ENCODE measurements at places on chromosomes 1 and 21.

DNA sequence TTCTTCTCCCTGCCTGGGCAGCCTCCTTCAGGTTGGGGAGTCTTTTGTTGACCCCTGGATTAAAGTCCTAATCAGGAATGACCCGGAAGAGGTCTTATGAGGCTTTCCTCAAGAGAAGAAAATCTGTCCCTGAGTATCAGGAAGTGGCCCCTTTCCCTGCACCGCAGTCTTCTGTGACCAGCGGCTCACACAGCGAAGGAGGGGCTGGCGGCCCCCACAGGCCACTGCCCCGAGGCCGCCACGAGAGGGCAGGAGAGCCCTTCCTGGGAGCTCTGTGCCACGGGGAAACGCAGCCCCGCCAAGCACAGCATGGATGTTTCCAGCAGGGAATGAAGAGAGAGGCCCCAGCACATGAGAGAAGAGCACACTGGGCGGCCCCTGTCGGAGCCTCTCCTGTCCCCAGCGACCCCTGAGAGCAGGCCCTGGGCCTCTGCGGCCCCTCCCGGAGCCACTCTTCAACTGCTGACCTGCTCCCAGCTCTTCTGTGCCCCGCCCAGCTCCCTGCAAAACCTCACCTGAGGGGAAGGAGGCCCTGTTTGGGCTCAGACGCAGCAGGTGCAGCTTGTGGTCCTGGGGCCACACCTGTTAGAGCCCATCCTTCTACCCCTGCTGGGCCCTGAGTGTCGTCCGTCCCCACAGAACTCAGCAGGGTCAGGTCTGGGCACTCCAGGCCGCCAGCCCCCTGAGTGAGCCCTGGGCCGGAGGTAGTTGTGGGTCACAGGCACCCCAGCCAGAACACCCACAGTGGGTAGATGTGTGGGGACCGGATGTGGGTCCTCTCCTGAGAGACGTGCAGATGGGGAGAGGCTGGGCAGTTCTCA is 4.9 kb upstream of the POFUT2 start:
- peak; percentile 79 for DNase-seq

- no peak for DNase-seq
Observed at GRCh38 chr21:46005481-46005881, 23.9 kb downstream of the COL6A1 start.

GRCh38 chr1:890661-891060 is 33.1 kb upstream of the SAMD11 start:
- no peak for DNase-seq

DNA sequence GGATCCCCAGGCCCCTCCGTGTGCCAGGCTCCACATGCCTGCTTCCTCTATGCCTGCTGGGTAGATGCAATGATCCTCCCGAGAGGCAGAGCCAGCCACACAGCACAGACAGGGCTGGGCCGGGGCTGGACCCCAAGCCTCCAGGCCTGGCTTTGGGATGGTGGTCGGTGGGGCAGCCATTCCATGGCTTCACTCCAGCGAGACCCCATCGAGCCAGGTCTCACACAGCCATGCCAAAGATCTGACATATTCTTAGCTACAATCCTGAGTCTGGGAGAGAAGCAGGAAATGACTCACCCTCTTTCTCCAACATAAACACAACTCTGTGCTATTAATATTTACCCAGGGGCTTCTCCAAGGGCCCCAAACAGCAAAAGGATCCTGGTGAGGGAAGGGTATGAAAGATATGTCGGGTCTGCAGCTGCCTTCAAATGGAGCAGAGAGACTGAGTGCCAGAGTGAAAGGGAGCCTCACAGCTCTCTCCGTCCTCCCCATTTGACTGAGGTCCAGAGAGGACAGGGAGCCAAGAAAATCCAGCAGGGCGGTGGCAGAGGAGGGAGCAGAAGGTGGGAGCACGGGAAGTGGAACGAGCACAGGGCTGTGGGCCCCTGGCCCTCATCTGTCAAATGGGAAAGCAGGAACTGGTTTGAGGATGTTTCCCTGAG is 639.5 kb downstream of the MATN1 start:
- no peak for DNase-seq

GRCh38 chr1:201506092-201506491 is 831 bp downstream of the CSRP1 start:
- no peak for DNase-seq

DNA sequence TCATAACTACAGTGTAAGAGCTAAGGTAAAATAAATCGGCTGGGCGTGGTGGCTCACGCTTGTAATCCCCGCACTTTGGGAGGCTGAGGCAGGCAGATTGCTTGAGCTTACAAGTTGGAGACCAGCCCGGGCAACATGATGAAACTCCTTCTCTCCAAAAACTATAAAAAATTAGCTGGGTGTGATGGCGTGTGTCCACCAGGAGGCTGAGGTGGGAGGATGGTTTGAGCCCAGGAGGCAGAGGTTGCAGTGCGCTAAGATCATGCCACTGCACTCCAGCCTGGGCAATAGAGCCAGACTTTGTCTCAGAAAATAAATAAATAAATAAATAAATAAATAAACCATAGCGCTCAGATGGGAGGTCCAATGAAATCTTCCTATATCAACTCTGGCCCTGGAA is 16.7 kb upstream of the FAM110D start:
- no peak for DNase-seq

GRCh38 chr1:201218409-201218808 is 27.8 kb downstream of the IGFN1 start:
- DNase-seq: no peak

DNA sequence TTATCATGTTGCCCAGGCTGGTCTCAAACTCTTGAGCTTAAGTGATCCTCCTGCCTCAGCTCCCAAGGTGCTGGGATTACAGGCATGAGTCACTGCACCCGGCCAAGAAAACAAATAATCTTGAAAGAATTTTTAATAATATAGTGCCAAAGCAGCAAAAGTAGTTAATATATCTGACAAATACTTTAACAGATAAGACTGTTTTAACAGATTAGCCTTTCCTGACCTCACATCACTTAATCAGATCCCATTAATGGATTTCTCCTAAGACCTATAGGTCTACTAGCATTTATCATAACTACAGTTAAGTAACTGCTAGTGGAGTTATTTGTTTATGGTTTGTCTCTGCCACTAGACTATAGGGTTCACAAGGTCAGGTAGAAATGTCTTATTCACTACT is 61.1 kb upstream of the HP1BP3 start:
- no peak for DNase-seq

DNA sequence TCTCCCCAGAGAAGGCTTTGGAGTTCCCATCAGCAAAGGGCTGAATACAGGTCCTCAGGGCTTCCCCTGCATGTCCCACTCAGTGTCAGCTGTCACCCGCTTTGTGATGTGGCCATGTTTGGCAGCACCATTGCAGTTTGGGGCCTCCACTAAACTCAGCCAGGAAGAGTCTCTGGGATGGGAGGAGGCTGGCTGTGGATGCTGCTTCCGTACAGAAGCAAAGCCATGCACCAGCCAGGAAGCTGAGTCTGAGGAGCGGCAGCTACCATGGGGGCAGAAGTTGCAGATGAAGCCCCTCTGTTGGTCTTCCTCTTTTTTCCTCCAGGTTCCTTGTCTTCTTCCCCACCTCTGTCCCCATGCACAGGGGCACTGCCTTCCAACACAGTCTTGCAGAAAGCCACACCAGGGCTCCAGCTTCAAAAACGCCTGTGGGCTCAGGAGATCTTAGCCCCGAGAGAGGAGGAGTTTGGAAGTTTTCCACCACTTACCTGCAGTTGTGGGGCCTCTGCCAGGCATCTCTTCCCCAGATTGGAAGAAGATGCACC is 416.8 kb downstream of the NPHP4 start:
- DNase-seq: no peak

- DNase-seq: no peak
Observed at GRCh38 chr1:1966071-1966740, 37.4 kb downstream of the CFAP74 start.

- DNase-seq: no peak
Observed at GRCh38 chr21:34981791-34982190, 67.3 kb downstream of the RUNX1 start.

- no peak for DNase-seq
Observed at GRCh38 chr1:48493041-48493440, 21.0 kb upstream of the SPATA6 start.

DNA sequence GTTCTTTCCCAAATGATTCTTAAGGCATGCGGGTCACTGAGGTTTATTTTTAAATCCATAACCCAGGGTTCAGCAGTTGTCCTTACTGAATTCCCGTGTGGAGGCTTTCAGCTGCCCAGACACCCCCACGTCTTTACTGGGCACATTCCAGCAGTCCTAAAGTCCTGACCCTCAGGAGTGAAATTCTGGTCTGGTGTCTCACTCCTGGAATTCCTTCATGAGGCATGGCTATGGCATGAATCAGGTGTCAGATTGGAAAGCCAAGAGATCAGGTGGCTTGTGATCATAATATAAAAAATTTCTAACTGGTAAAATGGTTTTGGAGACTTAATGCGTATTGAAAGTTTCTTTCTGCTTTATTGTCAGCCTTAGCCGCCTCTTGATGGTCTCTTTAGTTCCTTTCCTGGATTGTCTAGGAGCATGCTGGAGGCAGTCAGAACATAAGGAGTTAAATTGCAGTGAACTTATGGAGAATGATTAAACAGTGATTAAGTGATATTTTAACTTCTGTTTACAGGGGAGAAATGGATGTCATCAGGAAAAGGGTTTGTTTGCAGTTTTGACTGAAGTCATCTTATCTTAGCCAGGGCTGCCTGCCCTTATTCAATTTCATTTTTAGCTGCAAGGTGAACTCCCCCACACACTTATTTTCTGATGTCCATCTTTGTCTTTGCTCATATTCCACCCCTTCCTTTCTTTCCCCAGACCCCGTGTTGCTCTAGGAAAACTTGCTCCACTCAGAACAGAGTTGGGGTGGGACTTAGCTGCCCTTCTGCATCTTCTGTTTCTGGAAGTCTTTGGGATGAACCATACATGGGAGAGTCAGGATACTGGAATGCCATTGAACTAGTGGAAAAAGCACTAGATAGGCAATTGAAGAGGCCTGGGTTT is 25.7 kb upstream of the MACF1 start:
- no peak for DNase-seq

- DNase-seq: no peak
Observed at GRCh38 chr1:213481395-213481794, 430.4 kb downstream of the RPS6KC1 start.

- no peak for DNase-seq
Observed at GRCh38 chr1:153560771-153561465, 4.7 kb downstream of the S100A2 start.

- DNase-seq: peak; percentile 93
Observed at GRCh38 chr1:205191622-205192021, 19.9 kb downstream of the DSTYK start.

- no peak for DNase-seq
Observed at GRCh38 chr1:228846952-228847351, 111.7 kb downstream of the RHOU start.

DNA sequence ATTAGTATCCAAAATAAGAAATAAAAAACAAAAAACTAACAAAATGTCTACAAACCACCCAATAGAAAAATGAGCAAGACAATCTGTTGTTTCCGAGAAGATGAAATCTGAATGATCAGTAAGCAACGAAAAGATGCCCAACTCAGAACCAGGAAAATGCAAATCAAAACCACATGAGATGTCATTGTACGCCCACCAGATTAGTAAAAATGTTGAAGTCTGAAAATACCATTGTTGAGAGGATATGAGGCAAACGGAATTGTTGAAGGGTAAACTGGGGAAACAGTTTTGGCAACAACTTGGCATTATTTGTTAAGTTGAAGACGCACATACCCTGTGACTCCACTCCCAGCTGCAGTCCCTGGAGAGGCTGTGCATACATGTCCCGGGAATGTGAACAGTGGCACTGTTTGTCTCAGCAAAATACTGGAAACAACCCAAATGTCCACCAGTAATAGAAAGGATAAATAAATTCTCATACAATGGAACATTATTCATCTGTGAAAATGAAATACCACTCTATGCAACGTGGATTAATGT is 10.6 kb downstream of the ZBTB17 start:
- DNase-seq: no peak

- DNase-seq: no peak
Observed at GRCh38 chr1:51726544-51727225, 109.8 kb downstream of the OSBPL9 start.

DNA sequence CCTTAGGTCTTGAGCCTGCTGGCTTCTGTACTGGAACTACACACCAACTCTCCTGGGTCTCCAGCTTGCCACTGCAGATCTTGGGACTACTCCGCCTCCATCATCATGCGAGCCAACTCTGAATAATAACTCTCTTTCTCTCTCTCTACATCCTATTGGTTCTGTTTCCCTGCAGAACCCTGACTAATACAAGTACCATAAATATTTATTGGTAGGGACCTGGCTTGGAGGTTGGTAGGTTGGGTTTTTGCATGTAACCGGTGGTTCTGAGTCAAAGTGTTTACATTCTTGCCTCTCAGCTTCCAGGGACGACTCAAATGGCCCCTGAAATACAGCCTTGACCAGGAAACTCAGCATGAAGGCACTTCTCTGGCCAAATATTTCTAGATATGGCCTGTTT is 110.4 kb downstream of the KCND3 start:
- DNase-seq: no peak

GRCh38 chr1:200319148-200319547 is 90.7 kb downstream of the ZNF281 start:
- no peak for DNase-seq

GRCh38 chr1:22976461-22977243 is 4.0 kb upstream of the LACTBL1 start:
- DNase-seq: peak; percentile 82

GRCh38 chr1:200139661-200140250 is 112.2 kb downstream of the NR5A2 start:
- DNase-seq: peak; percentile 49

- DNase-seq: peak; percentile 80
Observed at GRCh38 chr1:78114034-78114956, 68.5 kb downstream of the GIPC2 start.
